ENCODE measurements at places on chromosomes 7 and 10.

GRCh38 chr7:46982928-46983327, 599.0 kb downstream of the TNS3 start:
- peak; percentile 39 for DNase-seq

- DNase-seq = no peak
These were observed 40.2 kb upstream of the IFRD1 start for GRCh38 chr7:112410092-112410491.

DNA sequence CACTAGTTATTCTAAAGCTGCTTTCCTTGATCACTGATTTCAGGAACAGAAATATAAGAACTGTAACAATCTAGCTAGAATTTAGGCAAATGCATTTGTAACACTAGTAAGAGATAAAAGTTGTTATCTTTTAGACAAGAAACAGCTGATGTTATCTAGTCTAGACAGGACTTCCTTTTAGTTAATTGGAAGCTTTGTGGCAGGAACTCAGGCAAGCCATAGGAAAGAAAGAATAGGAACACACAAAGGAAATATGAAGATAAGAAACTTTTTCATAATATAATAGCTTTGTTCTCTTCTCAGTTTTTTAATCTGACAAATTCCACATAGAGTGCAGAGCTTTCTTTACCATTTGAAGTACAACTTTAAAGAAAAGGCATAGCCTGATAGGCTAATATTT, 59.0 kb upstream of the AGR3 start:
- DNase-seq = no peak

GRCh38 chr7:33922820-33923219, 17.5 kb downstream of the BMPER start:
- no peak for DNase-seq

DNA sequence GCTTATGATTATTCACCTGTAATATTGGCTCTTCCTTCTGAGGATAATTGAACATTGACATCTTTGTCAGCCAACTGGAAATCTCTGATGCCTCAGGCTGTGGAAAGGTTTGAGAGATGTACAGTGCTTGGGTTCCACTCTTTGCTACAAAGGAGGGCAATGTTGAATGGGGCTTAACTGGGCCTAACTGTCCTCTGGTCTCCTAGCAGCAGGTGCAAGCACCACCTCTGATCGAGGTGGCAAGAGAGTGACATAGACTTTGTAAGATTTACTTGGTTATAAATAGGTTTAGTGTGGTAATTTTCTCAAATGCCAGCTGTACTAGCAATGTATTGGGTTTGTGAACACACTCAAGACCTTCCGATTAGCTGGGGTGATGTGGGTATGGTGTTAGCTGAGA, 21.1 kb downstream of the CYP2C8 start:
- DNase-seq = no peak

Measured in spinal cord (tissue), 10 donors.